Hematopoietic multipotent progenitor cell treated with erythropoietin and hydrocortisone succinate and interleukin-3 and kit ligand, for 6 days (in vitro differentiated cells): ENCODE measurements at places on chromosomes 2 and 18.

DNA sequence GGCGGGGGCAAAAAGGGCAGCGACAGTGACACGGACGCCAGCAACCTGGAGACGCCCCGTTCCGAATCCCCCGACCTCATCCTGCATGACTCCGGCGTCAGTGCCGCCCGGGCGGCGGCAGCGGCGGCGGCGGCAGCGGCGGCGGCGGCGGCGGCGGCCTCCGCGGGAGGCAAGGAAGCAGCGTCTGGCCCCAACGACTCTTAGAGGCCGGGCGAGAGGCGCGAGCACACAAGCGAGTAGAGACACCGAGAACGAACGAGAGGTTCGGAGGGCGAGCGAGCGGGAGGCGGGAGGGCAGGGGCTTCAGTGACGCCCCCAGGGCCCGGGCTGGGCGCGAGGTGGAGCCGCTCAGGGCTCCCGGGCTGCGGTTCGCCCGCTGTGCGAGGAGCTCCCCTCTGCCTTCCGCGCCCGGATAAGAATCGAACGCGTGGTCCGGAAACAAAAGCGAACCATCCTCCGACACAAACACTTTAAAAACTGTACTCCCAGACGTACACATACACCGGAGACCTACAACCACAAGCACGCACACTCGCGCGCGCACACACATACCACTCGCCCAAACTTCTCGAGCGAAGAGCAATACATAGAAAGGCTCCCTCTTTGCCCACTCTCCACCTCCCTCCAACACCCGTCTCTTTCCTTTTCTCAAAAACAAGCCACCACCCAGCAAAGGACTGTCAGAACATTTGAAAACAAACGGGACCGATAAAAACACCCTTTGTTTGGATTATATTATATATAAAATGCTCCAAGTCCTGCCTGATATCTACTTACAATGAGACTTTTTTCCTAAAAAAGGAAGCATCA lies 2.8 kb downstream of the SP9 start:
- peak; percentile 44 for DNase-seq

DNA sequence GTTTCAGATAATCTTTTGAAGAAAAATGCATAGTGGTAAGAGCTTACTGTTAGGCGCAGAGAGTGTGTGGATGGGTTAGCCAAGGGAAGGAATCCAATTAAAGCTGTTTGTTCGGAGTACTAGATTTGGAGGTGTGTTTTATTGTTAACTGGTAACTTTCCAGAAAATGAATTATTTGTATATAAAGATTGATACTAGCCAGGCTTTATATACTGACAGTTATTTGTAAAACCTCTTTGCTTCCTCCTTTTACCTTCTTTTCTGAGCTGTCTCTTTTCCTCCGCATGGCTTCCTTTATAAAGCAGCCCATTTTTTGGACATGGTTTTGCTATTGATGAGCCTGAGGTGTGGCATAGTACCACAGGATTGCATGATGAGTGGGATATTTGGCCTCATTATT lies 25.6 kb downstream of the SPTBN1 start:
- no peak for DNase-seq

DNA sequence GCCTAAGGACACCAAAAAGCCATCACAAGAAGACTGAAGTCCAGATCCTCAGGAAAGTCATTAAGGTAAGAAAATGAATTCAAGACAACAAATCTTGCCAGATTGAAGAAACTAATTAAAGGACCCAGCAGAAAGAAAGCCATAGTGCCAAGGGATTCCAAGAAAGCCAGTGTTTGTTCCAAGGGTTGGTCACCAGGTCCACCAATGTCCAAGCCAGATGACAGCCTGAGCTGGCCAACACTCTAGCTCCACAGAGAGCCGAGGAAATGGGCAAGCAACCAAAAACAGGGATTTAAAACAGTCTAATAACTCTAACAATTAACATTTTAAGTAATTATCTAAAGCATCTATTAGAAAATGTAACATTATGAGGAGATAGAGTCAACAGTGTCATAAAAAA lies 49.2 kb downstream of the DNER start:
- no peak for DNase-seq

GRCh38 chr2:188495969-188496431 lies 204.3 kb downstream of the GULP1 start:
- DNase-seq = peak; percentile 25

DNA sequence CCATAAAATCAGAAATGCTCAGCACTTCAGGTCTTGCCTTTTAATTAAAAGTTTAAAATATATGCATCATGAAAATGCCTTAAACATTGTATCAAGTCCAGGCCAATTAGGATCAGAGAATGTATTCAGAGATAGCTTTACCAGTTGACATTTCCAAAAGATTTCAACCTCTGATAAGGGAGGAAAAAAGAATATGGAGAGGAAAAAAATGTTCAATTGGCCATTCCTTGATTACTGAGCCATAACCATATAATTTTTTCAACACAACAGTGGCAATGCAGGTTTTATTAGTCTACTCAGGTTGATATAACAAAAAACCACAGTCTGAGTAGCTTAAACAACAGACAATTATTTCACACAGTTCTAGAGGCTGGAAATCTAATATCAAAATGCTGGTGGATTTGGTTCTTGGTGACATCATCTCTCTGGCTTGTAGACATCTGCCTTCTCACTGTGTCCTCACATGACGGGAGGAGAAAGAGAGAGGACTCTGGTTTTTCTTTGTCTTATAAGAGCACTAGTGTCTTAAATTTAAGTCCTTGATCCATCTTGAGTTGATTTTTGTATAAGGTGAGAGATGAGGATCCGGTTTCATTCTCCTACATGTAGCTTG lies 111.9 kb downstream of the IRS1 start:
- DNase-seq = no peak

DNA sequence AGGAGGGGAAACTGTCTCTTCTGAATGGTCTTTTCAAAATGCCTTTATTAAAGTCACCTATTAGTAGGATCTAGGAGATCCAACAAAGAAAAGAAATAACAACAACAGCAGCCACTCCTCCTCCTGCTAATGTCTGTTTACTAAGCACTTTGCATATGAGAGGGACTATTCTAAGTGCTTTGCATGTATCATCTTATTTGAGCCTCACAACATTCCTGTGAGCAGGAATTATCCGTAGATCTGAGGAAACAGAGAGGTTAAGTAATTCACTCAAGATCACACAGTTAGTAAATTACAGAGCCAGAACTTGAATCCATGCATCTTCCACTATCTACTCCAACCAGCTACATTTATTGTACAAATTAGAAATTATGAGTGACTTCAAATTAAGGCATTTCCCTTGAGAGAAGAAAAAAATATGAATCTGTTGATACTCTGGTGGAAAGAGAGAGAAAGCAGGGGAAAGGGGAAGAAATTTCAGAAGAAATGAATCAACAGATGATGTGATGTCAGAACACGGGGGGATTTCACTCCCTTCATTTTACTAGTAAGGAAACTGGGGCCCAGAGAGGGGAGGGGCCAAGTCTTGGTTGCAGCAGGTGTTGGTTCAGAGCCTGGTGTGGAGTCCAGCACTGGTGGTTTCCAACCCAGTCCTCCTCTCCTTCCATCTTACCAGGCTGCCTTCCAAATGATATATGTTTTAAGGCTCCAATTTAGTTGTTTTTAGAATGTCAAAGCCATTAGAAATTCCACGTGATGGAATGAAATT lies 49.7 kb downstream of the TSN start:
- DNase-seq = no peak

- no peak for DNase-seq
Measured at GRCh38 chr2:4098137-4098536, 394.8 kb downstream of the DCDC2C start.

- DNase-seq = no peak
Measured at GRCh38 chr2:196961889-196962288, 35.4 kb upstream of the PGAP1 start.

DNA sequence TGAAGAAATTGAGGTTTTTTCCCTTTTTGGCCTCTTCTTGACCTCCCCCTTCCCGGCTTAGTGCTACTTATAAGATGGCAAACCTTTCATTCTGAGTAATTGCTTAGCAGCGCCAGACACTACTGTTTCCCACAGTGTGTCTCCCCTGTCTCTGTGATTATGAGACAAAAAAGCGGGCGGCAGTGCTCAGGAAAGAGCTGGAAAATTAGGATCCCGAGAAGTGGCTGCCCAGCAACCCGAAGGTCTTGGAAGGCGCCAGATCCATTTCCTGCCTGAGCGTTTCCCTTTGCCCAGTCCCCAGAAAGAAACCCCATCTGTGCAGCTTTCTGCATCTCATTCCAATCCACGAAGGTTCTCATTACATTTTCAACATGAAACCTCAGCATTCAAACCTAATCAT lies 191.9 kb upstream of the APCDD1 start:
- DNase-seq = no peak

DNA sequence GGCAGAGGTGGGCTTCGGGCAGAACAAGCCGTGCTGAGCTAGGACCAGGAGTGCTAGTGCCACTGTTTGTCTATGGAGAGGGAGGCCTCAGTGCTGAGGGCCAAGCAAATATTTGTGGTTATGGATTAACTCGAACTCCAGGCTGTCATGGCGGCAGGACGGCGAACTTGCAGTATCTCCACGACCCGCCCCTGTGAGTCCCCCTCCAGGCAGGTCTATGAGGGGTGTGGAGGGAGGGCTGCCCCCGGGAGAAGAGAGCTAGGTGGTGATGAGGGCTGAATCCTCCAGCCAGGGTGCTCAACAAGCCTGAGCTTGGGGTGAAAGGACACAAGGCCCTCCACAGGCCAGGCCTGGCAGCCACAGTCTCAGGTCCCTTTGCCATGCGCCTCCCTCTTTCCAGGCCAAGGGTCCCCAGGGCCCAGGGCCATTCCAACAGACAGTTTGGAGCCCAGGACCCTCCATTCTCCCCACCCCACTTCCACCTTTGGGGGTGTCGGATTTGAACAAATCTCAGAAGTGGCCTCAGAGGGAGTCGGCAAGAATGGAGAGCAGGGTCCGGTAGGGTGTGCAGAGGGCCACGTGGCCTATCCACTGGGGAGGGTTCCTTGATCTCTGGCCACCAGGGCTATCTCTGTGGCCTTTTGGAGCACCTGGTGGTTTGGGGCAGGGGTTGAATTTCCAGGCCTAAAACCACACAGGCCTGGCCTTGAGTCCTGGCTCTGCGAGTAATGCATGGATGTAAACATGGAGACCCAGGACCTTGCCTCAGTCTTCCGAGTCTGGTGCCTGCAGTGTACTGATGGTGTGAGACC lies at the start of gene PROC:
Gene PROC, plus strand, starts transcription at position 128 of the 812 bp plus-strand sequence. CDS start 1,516 bp downstream, outside the sequence.
- DNase-seq = no peak

DNA sequence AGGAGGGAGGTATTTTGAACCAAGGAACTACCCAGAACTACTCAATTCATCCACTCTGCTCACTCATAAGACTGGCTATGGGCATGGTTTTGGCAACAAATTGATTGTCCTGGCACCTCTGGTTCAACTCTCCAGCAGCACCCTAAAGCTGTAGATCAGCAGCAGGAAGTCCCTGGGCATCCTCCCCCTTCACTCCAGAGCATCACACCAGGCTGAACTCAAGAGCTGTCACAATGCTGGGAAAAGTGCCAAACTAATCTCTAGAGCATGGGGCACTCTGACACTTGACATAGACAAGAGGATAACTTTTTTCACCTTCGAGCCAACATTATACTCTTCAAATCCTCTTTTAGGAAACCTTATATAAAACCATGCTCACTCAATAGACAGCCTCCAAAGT lies 154.1 kb upstream of the RBBP8 start:
- DNase-seq = peak; percentile 5

- no peak for DNase-seq
Measured at GRCh38 chr2:156511122-156511521, 74.9 kb downstream of the GPD2 start.

DNA sequence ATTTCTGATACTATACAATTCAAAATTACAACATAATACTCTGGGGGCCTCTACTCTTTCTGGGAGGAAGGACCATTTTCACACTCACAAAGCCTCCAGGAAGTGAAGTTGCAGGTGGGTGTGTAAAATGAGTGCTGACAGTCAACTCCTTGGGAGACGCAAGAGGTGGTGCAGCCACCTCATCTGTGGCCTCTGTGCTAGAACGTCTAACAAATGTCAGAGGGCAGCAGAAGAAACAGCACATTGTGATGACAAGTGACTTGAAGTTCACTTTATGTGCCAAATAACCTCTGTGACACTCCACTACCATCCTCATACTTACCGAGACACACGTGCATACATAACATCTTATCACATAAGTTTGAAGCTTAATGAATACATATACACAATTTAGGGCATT lies 10.2 kb downstream of the RNF103 start:
- DNase-seq = no peak

DNA sequence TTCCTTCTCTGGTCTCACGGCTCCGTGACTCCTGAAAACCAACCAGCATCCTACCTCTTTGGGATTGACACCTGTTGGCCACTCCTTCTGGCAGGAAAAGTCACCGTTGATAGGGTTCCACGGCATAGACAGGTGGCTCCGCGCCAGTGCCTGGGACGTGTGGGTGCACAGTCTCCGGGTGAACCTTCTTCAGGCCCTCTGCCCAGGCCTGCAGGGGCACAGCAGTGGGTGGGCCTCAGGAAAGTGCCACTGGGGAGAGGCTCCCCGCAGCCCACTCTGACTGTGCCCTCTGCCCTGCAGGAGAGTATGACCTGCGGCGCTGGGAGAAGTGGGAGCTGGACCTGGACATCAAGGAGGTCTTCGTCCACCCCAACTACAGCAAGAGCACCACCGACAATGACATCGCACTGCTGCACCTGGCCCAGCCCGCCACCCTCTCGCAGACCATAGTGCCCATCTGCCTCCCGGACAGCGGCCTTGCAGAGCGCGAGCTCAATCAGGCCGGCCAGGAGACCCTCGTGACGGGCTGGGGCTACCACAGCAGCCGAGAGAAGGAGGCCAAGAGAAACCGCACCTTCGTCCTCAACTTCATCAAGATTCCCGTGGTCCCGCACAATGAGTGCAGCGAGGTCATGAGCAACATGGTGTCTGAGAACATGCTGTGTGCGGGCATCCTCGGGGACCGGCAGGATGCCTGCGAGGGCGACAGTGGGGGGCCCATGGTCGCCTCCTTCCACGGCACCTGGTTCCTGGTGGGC lies 10.0 kb downstream of the PROC start:
- DNase-seq = no peak

DNA sequence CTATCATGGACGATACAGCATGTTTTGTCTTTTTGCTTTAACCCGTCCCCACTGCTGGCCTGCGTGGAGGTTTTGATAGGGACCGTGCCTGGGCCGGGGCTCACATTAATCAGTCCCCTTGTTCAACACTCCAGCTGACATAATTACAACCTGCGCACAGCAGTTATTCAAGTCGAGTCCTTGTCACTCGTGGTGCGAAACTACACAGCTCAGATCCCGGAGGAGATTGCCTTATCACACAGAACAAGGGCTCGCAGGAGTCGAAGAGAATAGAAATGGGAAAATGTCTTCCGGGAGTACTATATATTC lies 304.4 kb downstream of the ZNF407 start:
- no peak for DNase-seq

DNA sequence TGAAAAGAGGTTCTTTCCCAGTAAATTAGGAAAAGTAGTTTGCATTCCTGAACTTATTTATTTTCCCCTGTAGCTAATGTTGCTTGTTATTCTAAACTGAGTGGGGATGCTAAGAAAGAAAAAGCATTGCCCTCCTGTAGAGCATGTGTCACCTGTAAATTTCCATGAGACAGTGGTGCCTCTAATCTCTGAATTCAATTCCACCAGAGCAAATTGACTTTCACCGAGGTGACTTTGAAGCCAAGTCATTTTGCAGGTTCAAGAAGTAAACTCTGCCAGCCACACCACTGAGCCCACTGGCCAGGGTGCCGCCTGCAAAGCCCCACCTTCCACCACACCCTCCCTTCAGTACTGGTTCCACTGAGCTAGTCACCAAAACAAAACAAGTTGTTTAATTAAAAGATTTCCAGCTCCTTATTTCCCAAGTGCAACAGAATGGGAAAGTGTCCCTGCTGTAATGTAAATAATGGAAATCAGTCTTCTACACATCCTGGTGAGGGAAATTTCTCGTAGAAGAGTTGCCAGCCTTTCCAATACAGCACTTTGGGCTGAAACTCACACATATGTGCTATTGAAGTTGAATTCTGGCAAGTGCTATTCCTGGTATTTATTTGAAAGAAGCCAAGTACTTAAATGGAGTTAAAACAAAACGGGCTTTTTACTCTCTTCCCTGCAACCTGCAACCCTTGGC lies 254.8 kb downstream of the RNF152 start:
- no peak for DNase-seq
